ENCODE measurements at places on chromosomes 4 and X.

- DNase-seq, result no peak
Measured at GRCh38 chrX:124018023-124018422, 56.5 kb downstream of the STAG2 start.

GRCh38 chr4:137644201-137644600 lies 111.9 kb upstream of the PCDH18 start:
- no peak for DNase-seq

GRCh38 chr4:129342819-129343408 lies 247.0 kb downstream of the C4orf33 start:
- no peak for DNase-seq

GRCh38 chrX:8140986-8141744 lies 29.9 kb downstream of the VCX2 start:
- DNase-seq, result no peak

DNA sequence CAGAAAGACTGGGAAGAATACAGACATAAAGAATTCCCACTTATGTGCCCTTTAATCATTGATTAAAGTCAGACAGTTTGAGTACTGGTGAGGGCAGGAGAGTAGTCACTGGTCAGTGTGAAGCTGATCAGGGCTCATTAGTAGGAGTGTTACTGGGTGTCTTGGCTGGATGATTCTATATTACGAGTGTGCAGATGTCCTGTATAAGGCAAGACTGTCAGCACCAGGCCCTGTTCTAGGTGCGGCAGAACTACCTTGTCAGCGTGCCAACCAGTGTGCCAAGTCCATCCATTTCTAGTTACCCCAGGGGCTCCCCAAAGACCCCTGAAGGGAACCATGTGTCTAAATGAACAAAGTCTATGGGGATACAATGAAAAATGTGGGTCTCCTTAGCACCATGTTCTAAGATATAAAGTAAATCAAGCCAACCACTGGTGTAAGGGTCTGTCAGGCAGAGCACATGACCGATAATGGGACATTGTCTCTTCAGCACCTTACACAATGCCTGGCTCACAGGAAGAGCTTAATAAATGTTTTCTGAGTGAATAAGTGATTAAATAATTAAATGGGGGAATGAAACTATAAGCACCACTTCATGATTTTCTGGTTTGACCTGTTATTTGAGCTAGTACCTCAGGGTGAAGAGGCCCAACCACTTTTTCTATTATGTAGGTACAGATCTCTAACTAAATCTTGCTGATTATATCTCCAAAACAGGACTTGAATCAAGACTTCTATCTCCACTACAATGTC lies 205.0 kb downstream of the CAMK2D start:
- no peak for DNase-seq

- no peak for DNase-seq
Measured at GRCh38 chr4:144687466-144687865, 41.5 kb downstream of the HHIP start.

GRCh38 chr4:55169352-55169961 lies 44.1 kb upstream of the KDR start:
- DNase-seq, result no peak

DNA sequence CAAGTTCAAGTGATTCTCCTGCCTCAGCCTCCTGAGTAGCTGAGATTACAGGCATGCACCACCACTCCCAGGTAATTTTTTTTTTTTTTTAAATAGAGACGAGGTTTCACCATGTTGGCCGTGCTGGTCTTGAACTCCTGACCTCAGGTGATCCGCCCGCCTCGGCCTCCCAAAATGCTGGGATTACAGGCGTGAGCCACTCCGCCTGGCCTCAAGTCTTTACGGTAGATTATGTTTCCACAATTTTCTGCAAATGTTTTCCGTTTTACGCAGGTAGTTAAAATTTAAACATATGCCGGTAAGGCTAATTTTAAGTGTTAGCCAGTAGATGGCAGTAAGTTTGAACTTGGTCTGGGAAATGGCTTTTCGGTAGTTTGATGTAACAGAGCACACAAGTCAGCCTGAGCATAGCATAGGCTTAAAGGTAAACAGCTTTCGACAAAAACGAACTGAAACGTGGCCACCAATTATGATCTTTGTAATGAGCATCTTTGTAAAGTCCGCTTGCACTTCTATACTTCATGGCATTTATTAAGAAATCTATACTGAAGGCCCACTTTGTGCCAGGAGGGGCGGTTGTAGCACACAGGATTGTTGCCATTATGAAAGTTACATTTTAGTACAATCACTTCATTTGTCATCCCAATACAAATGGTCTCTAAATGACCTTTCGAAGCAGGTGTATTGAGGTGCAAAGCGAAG lies 31.1 kb downstream of the CCKAR start:
- DNase-seq, result peak; percentile 55

DNA sequence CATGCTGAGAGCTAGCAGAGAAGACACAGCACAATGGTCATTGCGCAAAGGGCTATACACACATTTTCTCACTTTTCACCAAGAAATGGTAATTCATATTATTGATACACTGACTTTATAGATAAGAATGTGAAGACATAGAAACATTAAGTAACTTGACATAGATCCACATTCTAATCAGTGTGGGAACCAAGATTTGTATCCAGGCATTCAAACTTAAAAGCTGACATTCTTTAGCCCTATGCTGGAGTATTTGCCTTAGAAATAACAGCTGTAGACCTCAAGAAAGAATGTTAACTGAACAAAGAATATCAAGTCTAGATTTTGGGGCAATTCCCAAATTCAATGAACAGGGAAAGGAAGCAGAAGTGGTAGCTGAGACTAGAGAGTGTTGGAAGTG lies 384.8 kb downstream of the IL15 start:
- no peak for DNase-seq

- DNase-seq, result peak; percentile 55
Measured at GRCh38 chr4:186067757-186068385, 1.1 kb upstream of the TLR3 start.

GRCh38 chr4:142563682-142564291 lies 282.3 kb downstream of the INPP4B start:
- DNase-seq, result no peak

GRCh38 chrX:152154050-152154449 lies 15.7 kb upstream of the MAGEA10 start:
- DNase-seq, result no peak

GRCh38 chr4:76831711-76832373 lies 66.1 kb downstream of the SOWAHB start:
- no peak for DNase-seq

GRCh38 chr4:16461362-16461761 lies 235.1 kb upstream of the TAPT1 start:
- DNase-seq, result no peak

DNA sequence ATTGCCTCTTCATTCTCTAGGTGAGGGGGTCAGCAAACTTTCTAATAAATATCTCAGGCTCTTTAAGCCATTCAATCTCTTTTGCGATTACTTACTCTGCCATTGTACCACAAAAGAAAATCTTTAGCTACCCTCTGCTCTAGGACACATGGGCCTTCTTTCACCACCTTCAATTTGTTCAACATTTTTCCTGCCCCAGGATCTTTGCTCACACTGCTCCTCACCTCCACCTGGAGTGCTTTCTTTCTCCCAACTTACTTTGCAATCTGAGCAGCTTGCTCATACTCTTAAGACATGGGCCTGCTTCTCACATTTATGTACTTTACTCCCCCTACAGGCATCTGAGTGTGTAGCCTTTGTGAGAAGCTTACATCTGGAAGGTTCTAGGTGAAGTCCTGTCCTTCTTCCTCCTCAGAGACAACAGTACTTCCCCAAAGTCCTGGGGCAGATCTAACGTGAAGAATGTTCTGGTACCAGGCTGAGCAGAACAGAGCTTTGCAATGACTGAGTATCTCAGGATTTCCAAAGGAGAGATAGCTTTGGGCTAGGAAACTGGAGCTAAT lies 55.0 kb upstream of the PRDM5 start:
- peak; percentile 30 for DNase-seq

DNA sequence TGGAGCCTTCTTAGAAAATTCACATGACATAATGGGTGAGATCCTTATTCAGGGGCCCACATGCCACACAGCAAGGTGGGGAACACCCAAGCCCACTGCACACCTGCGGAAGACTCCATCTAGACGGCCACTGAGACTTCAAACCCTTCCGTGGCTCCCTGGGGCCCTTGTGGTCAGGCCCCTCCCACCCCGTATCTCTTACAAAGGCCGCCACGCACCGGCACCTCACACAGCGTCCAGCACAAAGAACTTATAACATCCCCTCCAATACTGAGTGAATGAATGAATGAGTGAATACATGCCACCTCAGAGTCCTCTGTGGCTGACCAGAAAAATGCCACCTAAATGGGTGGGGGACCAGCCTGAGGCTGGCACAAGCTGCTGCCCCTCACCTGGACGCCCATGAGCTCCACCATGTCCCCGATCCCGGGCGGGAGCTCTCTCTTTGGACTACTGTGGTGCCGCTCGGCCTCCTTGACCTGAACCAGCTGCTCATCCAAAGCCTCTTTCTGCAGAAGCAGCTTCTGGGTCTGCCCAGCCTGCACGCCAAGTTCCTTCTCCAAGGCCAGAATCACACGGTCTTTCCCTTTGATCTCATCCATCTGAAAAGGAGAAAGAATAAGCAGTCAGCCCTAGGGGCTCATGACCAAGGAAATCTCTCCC lies 66.9 kb upstream of the C4orf50 start:
- no peak for DNase-seq

- DNase-seq, result no peak
Measured at GRCh38 chrX:87626996-87627395, 109.4 kb downstream of the KLHL4 start.

DNA sequence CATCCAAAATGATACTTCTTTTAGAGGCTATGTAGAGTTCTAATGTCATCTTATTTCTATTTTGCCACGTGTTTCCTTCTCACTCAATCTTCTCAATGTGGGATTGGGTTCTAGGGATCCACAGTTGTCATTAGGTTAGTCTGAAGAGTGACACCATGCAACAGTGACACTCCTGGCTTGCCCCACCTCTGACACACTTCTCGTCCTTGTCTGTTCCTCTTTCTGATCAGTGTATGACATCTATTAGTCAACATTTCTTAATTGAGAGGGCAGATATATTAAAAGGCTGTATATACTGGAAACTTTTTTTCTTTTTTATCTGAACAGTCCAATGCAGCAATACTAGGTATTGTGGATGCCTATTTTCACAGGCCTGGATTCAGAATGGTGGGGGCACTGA lies 67.6 kb upstream of the GYPA start:
- DNase-seq, result no peak

DNA sequence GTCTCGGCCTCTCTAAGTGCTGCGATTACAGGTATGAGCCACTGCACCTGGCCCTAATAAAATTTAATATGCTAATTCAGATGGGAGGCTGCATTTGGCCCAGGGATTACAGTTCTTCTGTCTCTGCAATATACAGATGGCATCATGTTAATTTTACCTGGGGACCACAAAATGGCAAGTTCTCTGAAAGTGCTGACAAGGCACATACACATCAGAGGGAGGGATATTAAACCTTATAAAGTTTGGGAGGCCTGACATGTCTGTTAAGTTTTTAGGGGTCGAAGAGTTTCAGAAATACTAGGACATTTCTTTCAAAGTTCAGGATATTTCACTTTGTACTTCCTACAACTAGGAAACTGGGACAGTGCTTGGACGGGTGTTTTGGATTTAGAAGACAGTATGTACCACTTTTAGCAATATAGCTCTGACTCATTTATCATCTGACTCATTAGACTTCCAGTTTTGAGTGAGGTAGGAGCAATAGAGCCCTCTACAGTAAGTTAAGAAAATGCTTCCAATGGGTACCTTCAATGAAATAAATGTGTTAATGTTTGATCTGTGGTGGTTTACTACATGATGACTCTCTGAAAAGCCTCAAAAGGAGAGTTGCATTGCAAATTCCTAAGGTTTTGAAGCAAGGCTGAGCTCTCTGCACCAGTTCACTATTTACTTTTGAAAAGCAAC lies 981.0 kb upstream of the HS3ST1 start:
- no peak for DNase-seq

- no peak for DNase-seq
Measured at GRCh38 chrX:9149501-9150245, 115.7 kb upstream of the FAM9B start.
